ENCODE measurements at places on chromosomes 3 and 15.

- no peak for DNase-seq
Measured at GRCh38 chr15:77720173-77720572, 87.5 kb upstream of the LINGO1 start.

DNA sequence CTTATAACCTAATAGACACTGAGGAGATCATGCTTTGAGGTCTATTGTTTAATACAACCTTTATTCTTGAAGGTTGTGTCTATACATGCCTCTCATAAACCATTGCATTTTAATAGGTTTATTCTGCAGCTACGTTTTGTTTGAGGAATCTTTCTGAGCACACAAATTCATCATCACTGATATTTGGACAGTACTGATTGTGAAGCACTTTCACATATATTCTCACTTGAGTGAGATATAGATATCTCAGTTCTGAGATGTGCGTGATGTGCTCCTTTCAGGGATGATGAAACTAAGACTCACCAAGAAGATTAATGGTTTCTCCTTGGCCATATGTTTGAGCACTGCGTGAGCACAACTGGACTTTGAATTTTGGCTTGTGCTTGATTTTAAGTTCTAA is 374.4 kb downstream of the LPP start:
- no peak for DNase-seq

DNA sequence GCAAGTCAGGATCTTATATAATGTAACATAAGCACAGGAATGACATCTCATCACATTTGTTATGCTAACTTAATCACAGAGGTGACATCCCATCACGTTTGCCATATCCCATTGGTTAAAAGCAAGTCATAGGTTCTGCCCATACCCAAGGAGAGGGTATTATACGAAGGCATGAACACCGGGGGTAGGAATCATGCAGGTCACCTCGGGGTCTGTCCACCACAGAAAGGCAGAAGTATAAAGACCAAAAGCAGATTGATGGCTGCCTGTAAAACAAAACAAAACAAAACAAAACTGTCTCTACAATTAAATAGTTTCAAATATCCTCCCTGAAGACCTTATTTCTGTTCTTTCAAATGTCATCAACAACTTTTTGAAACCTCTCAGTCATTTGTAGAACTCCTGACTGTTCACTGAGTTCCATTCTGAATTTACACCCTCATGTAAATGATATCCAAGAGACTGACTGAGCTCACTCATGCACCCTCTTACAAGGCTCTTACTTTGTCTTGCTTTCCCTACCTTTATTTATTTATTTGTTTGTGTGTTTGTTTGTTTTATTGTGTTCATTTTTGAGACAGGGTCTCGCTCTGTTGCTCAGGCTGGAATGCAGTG is 22.7 kb upstream of the ZNF639 start:
- DNase-seq, result no peak

DNA sequence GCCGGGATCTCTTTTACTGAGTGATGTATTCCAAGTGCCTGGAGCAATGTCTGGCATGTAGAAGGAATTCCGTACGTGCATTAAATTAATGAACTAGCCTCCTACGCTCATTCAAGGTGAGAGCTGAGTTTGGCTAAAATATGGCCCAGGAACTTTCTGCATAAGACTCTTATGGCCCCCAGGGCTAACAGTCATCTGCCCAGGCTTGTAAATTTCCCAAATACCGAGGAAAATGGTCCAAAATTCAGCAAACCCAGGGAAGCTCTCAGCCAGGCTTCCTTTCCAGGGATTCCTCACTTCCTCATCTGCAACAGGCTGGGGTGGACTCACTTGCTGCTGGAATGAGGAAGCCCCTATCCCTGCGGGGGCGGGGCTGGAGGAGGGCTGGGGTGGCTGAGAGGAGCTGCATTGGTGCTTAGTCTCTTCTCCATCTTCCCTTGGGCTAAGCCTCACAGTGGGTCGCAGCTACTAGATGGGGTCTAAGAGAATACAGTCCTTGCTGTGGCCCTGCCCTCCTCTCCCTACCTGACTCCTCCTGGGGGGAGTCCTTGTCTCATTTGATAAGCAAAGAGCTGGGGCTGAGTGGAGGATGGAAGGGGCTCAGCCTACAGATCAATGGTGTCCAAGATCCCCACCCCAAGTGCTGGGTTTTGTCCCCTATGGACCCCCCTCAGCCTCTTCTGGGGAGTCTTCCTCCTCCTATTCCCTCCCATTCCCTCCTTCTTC is 28.5 kb upstream of the APOD start:
- DNase-seq, result no peak

DNA sequence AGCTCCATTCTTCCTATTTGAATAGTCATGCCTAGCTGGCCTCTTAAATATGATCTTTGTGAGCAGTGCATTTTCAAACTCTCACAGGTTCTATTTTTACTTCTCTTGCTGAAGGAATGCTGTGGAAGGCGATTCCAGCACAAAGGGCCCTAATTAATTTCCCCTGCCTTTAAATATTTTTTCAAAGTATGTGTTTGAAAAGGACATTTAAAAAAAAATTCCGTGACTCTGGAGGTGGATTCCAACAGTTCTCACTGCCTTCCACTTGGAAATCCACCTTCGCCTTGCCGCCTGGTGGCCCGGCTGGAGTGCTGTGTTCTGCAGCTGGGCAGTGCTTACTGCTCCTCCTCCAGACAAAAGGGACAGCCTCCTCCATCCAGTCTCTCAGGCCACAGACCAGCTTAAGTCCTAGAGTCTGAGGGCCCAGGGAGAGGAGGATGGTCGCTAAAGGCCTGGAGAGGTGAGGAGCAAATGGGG is 61.5 kb upstream of the CORO2B start:
- no peak for DNase-seq

GRCh38 chr15:93308026-93308690 is 219.1 kb upstream of the RGMA start:
- DNase-seq, result no peak

DNA sequence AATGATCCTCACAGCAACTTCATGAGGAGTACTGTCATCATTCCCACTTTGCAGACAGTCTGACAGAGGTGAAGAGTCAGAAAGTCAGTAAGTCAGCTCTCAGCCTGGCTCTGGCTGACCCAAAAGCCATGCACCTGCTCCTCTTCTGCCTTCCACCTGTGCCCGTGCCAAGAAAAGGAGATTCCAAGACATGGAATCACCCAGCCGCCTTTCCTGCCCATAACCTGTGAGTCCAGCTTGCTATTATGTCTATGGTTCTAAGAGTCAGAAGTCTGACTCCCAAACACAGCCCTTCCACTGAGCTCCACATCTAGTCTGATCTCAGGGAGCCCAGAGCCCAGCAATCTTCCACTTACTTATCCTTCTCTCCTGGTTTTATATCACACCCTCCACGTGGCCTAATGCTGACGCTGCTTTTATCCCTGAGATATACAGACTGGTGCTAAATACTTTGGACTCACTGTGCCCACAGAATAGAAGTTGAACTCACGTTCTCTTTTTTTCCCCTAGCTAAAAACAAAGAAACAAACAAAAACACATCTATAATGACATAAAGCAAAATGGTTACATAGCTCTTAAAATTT is 66.0 kb downstream of the PLD1 start:
- DNase-seq, result no peak

GRCh38 chr3:134615743-134616142 is 35.1 kb downstream of the KY start:
- no peak for DNase-seq

DNA sequence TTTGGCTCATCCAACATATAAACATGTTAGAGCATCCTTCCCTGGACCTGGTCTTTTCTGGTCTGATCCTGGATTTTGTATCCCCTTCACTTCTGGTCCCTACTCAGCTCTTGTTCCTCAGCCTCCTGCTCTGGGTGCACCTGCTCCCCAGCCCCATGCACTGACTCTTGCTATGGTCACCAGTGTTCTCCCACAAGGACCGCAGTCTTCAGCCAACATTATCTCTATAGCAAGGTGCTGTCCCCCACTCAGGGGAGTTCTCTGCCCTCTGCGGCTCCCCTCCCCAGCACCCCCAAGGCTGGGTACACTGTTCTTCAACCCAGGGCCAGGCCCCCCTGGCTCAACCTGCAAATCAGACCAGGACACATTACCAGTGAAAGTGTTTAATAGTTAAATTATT is 80.2 kb downstream of the SEC22A start:
- no peak for DNase-seq

DNA sequence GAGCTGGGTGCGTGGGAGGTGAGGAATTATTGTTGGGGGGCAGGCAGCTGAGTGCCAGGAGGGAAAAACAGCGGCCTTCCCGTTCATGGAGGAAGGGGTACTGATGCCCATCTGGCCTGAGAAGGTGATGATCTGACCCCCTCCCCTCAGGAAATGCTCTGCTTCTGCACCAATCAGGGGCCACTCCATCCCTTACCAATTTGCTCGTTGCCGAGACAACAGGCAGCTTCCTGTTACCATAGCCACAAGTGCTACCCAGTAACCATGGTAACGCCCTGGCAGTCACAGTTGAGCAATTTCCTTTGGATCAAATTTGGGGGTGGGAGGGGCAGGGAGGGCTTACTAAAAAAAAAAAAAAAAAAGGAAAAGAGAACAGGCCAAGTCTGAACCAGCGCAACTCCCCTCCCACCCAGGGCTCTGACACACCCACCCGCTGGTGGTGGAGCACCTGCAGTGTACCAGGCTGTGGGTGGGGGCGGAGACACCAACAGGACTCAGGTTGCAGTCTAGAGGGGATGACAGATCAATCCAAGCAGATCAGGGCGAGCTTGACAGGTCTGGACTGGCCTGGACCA is 13.7 kb downstream of the CELF6 start:
- DNase-seq, result no peak

DNA sequence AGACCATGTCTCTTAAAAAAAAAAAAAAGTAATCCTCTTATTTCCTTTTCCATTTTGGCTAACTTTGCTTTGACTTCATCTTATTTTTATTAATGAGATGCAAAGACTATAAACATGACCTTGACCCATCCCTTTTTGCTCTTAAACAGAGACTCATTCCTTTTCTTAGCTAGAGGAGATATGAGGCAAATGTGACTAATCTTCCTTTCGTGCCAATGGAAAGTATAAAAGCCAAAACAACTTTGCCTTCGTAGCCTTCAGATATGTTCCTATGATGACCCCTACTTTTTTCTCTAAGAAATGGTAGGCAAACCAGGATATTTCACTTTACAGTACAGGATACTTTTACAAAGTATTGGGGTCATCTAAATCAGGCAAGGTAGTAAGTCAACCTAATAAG is 36.9 kb upstream of the GOLGB1 start:
- DNase-seq, result no peak

GRCh38 chr3:185153861-185154629 is 1.2 kb upstream of the C3orf70 start:
- no peak for DNase-seq

DNA sequence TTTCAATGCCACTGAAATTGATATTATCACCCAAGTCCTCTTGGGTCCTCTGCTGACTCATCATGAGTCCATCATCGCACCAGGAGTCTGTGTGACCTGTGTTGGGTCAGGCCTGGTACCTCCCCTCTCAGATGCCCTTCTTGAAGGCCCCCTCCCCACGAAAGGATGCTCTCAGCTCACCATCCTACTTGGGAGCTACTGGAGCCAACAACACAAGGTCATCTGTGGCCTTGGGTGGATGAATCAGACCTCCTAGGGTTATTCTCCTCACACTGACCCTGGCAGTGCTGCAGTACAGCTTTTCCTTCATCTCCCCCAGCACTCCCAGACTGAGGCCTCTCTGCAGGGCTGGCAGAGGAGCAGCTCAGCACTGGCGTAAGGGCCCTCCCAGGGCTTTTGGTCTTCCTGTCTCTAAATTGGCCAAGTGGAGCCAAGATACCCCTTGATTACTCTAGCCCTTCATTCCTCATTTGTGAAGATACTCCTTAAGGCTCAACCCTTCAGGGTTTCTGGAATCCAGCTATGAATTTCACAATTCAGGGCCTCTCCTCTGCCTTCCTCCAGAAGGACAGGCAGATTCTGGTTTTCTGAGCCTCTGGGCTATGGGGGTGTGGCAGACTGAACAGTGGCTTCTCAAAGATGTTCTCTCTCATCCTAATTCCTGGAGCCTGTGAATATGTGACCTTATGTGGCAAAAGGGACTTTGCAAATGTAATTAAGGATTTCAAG is 80.7 kb upstream of the GSK3B start:
- no peak for DNase-seq

GRCh38 chr15:81103857-81104256 is 30.2 kb upstream of the CFAP161 start:
- no peak for DNase-seq

DNA sequence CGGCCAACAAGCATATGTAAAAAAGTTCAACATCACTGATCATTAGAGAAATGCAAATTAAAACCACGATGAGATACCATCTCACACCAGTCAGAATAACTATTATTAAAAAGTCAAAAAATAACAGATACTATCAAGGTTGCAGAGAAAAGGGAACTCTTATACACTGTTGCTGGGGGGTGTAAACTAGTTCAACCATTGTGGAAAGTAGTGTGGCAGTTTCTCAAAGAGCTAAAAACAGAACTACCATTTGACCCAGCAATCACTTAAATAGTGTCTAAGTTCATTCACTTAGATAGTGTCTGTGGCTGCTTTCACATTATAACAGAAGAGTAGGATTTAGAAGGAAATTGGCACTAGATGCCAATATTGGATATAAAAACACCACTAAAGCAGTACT is 49.7 kb downstream of the CGGBP1 start:
- DNase-seq, result no peak

GRCh38 chr3:183517607-183518006 is 37.9 kb downstream of the KLHL6 start:
- DNase-seq, result no peak

GRCh38 chr3:172591125-172591605 is 67.9 kb upstream of the TNFSF10 start:
- no peak for DNase-seq

DNA sequence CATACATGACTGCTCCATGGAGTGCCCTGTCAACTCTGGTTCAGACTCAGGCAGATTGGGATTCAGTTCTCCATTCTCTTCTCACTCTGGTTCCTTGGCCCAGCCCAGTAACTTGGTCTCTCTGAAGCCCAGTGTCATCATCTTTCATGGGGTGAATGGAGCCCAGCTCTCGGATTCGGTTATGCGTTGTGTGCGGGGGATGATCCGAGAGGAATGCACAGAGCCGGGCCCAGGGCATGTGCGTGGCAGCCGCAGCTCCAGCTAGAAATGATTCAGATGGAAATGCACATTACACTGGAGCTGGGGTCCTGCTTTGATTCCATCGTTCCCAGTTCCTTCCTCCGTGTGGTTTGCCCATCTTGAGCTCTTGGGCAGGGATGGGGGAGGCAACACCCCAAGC is 189.4 kb downstream of the FEZF2 start:
- no peak for DNase-seq

Data from NCI-H187 treated with DMSO at 0.1 percent for 48 hours (cell line).